ENCODE measurements at places on chromosomes 16 and 17.

DNA sequence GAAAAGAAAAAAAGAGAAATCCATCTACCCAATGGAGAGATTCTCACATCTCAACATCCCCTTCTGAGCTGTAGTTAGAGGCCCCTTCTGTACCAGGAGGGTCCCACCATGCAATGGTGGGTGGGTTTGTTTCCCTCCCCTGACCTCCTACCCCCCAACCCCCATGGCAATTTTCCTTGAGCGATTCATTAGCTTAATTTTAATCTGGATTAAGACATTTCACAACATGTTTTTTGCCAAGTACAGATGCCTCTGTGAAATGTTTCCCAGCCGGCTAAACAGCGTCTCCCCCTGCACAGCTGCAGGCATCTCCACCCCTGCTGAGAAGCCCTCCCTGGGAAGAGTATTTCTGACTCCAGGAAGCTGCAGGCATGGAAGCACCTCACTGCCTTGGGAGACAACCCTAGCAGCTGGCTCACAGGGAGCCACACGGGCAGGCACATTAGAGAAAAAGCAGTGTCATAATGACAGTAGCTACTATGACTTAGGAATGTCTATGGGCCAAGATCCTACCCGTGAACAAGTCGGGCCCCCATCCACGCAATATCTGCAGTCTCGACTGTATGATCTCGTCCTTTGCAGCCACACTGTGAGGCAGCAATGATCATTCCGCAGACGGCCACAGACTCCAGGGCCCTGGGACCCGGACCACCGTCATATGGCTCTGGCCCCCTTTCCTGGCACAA, 117.3 kb downstream of the ADCY9 start:
- DNase-seq: no peak

GRCh38 chr16:78689028-78689427, 589.6 kb downstream of the WWOX start:
- no peak for DNase-seq

- DNase-seq: no peak
These were observed 10.4 kb downstream of the CANT1 start for GRCh38 chr17:78999056-78999768.

- DNase-seq: no peak
These were observed 44.4 kb downstream of the ZNF778 start for GRCh38 chr16:89261691-89262563.

DNA sequence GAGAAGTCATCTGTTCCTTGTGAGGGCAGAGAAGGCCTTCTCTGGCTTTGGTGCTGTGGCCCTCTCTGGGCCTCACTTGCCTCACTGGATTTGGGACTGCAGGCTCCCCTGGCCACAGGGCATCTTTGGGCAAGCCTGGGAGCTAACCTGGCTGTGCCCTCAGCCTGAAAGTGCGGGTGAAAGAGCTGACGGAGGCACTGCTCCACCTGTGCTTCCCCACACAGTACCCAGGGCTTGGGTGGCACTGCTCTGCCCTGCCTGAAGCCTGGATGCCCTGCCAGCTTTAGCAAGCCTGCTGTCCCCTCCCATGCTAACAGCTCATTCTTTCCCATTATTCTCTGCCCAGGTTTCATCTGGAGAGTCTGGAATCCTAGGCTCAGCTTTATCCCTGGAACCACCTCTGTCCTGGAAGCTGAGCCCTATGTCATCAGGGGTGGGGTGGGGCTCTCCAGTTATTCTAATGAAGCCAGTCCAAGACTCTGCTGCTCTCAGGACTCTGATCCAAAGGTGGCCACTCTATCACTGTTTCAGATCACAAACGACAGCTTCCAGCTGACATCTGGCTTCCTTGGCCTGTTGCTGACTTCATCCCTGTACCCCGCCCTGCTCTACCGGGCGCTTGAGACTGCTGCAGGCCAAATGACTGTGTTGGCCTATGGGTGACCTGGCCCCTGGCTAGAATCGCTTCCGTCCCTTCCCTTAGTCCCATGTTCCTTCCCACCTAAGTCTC, 29.3 kb downstream of the HIC1 start:
- DNase-seq: no peak

GRCh38 chr16:4641895-4642294, 17.3 kb downstream of the MGRN1 start:
- no peak for DNase-seq
